ENCODE measurements at places on chromosomes 11 and 22.

GRCh38 chr22:49108636-49109315 is 718.9 kb downstream of the BRD1 start:
- DNase-seq: no peak

DNA sequence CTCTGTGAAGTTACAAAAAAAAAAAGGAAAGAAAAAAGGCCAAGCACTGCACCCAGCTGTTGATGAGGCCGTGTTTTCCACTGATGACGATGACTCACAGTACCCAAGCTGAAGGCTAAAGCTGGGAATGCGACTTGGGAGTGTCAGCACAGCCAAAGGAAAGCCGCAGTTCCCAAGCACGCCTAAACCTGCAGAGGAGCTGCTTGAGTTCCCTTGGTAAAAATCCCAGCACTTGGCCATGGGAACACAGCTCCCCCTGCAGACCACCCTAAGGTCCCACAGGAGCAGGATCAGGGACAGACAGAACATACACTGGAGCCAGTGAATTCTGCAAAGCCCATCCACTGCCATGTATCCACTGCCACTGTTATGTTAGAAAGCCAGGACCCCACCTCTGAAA is 39.9 kb downstream of the SERGEF start:
- DNase-seq: no peak

DNA sequence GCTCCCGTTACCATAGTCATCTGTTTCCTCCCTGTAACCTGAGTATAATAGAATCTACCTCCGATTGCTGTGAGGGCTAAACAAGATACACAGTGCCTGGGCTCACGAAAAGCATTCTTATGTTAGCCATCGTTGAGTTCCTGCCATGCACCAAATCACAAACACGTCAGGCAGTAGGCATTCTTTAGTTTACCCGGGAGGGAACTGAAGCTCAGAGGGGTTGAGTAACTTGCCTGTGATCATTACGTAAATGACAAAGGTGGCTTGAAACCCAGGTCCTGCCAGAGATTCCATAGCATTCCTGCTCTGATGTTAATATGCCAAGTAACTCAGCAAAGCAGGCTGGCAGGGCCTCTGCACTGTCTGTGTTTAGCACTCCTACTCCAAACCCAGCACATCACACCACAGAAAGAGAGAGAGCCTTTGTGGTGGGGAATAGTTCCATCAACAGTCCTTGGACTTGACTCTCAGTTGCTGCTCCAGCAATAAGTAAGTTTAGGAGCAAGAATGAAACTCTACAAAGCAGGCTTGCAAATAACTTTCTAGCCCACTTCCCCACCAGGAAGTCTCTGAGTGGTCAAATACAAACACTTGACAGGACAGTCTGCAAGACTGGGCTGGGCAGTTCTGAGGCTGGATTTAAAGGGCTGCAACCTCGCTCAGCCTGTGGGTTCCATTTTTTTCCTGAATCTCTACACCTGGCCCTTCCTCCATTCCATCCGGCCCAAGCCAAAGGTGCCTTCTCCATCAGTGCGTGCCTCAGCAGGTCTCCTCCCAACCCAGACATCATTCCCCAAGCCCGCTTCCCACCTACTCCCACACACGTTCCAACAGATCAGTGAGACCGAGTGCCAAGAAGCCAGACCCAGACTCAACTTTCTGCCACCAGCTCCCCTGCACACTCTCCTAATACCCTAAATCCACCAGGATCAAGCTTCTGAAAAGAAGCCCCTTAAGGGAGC is 1.1 kb downstream of the SCN2B start:
- no peak for DNase-seq

GRCh38 chr11:104286129-104286528 is 122.2 kb upstream of the PDGFD start:
- no peak for DNase-seq

DNA sequence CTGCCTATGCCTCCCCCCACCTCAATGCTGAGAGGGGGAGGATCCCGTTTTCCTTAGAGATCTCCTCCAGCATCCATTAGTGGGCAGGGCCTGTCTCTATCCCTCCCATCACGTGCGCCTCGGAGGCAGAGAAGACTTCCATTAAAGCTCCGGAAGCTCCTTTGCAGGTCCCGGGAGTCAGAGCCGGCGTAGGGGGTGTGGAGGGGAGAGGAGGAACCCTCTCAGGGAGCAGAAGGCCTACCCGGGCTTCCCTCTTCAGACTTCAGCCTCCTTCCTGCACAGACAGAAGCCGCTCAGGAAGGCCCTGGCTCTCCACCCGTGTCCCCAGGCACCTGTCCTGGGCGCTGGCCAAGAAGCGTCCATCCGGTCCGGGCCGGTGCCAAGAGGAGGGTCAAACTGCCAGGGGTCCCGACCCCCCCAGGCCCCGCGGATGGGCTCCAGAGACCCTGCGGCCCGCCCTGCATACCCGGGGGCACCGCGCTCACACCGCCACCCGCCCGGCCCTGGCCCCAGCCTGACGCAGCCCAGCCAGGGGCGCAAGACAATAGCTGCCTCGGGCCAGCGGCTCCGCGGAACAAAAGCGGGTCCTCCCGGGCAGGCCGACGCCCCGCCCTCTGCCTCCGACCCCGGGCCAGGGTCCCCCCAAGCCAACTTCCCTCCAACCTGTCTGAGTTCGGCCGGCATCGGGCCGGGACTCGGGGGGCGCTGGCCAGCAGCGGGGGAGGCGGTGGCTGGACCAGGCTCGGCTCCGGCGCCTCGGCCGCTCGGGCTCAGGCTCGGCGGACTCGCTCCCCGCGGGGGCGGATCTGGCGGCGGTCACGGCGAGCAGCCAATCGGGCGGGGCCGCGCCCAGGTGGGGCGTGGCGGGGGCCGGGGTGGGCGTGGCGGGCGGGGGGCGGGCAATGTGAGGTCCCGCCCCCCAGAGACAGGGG is 29.9 kb downstream of the ARVCF start:
- peak; percentile 21 for DNase-seq

DNA sequence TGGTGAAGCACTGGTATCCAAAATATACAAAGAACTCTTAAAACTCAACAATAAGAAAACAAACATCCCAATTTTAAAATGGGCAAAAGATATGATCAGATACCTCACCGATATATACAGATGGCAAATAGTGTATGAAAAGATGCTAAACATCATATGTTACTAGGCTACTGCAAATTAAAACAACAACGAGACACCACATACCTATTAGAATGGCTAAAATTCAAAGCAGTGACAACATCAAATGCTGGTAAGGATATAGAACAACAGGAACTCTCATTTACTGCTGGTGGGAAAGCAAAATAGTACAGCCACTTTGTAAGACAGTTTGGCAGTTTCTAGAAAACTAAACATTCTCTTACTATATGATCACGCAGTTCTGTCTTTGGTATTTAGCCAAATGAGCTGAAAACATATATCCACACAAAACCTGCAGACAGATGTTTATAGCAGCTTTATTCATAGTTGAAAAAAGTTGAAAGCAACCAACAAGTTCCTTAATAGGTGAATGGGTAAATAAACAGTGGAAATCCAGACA is 38.5 kb downstream of the SIK3 start:
- DNase-seq: no peak

- DNase-seq: no peak
These were observed 17.8 kb downstream of the PRR5 start for GRCh38 chr22:44719586-44720368.

DNA sequence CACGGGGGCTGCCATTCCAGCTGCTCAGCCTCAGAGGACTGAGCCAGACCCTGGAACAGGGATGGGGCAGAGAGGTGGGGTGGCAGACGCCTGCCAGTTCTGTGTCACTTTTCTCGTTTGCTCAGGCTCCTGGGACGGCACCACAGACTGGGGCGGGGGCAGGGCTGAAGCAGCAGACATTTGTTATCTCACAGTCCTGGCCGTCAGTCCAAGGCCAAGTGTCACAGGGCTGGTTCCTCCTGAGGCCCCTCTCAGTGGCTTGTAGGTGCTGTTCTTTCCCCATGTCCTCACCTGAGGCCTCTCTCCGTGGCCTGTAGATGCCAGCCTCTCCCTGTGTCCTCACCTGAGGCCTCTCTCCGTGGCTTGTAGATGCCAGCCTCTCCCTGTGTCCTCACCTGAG is 24.7 kb downstream of the TPCN2 start:
- DNase-seq: no peak

GRCh38 chr22:30423301-30423958 is 2.1 kb upstream of the MTFP1 start:
- peak; percentile 40 for DNase-seq

- DNase-seq: no peak
These were observed 125.1 kb downstream of the BCR start for GRCh38 chr22:23305321-23305910.

DNA sequence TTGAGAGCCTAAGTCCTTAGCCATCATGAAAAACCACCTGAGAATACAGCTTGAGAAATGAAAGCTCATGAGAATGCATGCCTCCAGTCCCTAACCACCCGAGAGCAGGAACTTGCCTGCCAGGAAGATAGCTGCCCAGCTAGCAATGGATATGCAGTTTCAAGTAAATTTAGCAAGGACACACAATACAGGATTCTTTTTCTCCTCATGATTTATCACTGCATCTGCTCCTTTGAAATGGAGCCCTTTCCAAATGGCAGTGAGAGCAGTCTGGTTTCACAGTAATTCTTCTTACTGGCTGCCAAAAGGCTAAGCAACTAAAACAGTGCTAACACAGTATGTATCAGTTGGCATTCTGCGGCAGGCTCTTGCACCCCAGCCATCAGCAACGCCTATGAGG is 109.9 kb downstream of the MICAL3 start:
- DNase-seq: no peak

GRCh38 chr11:17683377-17684161 is 35.8 kb upstream of the MYOD1 start:
- DNase-seq: no peak

DNA sequence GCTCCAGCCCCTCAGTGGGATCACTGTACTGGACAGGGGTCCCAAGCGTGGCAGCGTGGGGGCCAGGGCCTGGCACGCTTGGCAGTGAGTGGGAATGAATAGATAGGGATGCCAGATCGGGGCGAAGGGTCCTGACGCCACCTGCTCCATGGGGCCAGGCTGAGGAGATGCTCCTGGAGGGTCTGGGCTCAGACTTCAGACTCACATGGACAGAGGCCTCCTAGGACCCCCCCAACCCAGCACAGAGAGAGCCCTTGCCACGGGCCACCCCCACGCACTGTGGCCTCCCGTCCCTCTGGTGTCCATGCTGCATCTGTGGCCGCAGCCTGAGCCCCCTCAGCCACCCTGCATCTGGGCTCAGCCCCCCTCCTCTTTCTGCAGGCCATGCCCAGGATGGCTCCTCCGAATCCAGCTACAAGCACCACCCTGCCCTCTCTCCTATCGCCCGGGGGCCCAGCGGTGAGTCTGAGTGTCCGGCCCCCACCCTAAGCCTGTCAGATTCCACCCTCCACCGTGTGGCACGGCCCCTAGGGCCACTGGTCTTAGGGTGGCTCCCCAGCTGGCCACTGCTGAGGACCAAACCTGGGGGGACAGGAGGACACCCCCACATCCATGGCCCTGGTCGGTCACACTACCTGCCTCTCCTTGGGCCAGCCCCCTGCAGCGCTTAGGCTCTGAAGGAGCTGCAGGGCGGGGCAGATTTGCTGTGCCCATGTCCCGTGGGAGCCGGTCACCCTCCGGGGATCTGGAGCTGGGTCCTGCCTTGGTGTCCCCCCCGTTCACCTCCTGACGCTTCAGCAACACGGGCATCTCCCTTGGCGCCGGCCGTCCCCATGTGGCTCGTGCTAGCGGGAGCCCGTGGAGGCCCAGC is 2.7 kb downstream of the MUC5AC start:
- no peak for DNase-seq

GRCh38 chr11:61912991-61913698 is 4.2 kb downstream of the RAB3IL1 start:
- DNase-seq: no peak

- no peak for DNase-seq
These were observed 54.4 kb upstream of the SEPTIN5 start for GRCh38 chr22:19659805-19660345.
